IMR-90 (cell line): ENCODE measurements at places on chromosomes 4 and X. TPM values are rescaled to one million over a fixed set of nuclear protein-coding genes. Genes with fewer than 3 reads are reported as not detected.
A peak's percentile ranks its signal among the peaks of the same experiment; 100 is the strongest.

The MAGEA10 gene
- not detected in 2 replicates for total RNA-seq

The CXCL8 gene
- total RNA-seq: 2.7 and 3.3 TPM in 2 replicates

The ABCB7 gene
- total RNA-seq: 15.8 and 17.5 TPM in 2 replicates

The BEND4 gene
- total RNA-seq: not detected in 2 replicates

The STOX2 gene
- total RNA-seq: 4.4 and 5.4 TPM in 2 replicates

The CFAP47 gene
- under 0.01 TPM in 1 of 2 replicates, not detected in the other for total RNA-seq

The IBSP gene
- total RNA-seq: not detected in 2 replicates

The GPR119 gene
- total RNA-seq: not detected in 2 replicates

DNA sequence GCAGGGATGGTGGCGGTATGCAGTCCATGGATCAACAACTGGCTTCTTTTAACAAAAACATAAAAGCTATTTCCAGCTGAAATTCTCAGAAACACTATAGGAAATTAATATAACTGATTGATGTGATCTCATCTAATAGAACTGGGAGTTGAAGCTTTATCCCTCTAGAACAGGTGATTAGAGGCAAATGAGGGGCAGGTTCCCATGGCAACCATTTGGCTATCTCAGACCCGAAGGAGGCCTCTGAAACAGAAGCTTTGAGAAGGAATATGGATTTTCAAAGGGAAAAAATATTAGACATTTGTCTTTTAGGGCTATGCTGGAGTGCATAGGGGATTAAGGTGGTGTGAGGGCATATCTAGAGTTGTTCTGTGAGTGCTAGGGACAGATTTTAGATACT lies 50.0 kb downstream of the IGSF1 start:
- no peaks in the 10 kb centered on the region for H3K4me1 ChIP-seq
- H3K36me3 ChIP-seq: no peaks in the 10 kb centered on the region
- H3K27ac ChIP-seq: no peak overlapping the region
- DNase-seq: no peak
- H3K4me3 ChIP-seq: no peak overlapping the region

DNA sequence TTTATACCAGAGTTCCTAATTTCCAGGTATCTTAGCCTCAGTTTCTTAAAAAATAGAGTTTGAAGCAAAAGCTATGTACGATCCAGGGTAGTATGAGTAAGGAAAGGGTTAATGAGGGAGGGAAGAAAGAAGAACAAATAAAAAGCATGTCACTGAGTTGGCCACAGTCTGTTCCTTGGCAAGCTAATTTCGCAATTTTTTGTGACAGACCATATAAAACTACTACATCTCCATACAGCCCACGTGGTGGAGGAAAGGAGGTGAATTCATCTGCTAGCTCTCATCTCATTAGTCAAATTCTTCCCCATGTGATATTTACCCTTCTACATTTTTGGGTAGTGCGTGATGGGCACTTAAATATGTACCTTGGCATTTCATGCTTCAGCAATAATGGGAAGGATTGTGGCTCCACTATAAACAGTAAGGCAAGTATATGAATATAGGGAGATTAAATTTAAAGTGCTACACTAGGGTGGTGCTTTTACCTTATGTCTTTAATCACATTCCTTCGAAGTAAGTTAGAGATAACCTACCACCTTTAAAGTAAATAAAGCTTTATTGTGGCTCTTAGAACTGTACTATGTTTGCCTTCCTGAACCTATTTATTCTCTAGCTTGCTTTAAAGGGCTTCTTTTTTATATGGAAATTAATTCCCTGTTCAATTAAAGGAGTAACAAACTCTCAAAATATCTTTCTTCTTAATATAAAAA lies 102.1 kb upstream of the VAMP7 start:
- H3K36me3 ChIP-seq: no peaks in the 10 kb centered on the region
- H3K4me3 ChIP-seq: no peak overlapping the region
- H3K4me1 ChIP-seq: no peaks in the 10 kb centered on the region
- no peak overlapping the region for H3K27ac ChIP-seq

GRCh38 chr4:1511441-1512041 lies 105.3 kb upstream of the NKX1-1 start:
- peaks cover 60% of the 10 kb centered on the region for H3K27me3 ChIP-seq
- no peaks in the 10 kb centered on the region for H3K36me3 ChIP-seq
- peak; percentile 36 for DNase-seq
- H3K4me3 ChIP-seq: no peak overlapping the region
- H3K27ac ChIP-seq: no peak overlapping the region
- H3K4me1 ChIP-seq: no peaks in the 10 kb centered on the region

DNA sequence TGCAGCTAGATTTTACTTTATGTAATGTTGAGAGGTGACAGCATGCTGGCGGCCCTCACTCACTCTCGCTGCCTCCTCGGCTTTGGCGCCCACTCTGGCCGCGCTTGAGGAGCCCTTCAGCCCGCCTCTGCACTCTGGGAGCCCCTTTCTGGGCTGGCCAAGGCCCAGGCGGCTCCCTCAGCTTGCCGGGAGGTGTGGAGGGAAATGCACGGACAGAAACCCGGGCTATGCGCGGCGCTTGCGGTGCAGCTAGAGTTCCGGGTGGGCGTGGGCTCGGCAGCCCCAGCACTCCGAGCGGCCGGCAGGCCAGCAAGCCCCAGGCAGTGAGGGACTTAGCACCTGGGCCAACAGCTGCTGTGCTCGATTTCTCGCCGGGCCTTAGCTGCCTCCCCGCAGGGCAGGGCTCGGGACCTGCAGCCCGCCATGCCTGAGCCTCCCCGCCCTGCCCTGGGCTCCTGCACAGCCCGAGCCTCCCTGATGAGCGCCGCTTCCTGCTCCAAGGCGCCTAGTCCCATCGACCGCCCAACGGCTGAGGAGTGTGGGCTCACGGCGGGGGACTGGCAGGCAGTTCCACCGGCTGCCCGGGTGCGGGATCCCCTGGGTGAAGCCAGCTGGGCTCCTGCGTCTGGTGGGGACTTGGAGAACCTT lies 128.7 kb downstream of the GASK1B start:
- no peaks in the 10 kb centered on the region for H3K27me3 ChIP-seq
- H3K36me3 ChIP-seq: no peaks in the 10 kb centered on the region
- DNase-seq: no peak
- peaks cover 3% of the 10 kb centered on the region; the same call in 1 of the 2 replicates for H3K4me1 ChIP-seq
- H3K27ac ChIP-seq: no peak overlapping the region

GRCh38 chr4:123555233-123555806 lies 158.7 kb downstream of the SPRY1 start:
- no peak overlapping the region for H3K4me3 ChIP-seq
- peak; percentile 74 for DNase-seq
- H3K27ac ChIP-seq: peak overlapping the region; percentile 65; the same call in 1 of the 2 replicates
- no peaks in the 10 kb centered on the region for H3K36me3 ChIP-seq
- peaks cover 23% of the 10 kb centered on the region for H3K4me1 ChIP-seq
- H3K27me3 ChIP-seq: no peaks in the 10 kb centered on the region

GRCh38 chr4:97104006-97104405 lies 1039.3 kb downstream of the STPG2 start:
- H3K4me1 ChIP-seq: no peaks in the 10 kb centered on the region
- no peak overlapping the region for H3K27ac ChIP-seq
- H3K4me3 ChIP-seq: no peak overlapping the region

GRCh38 chr4:151888367-151888866 lies 127.6 kb upstream of the GATB start:
- DNase-seq: no peak
- H3K4me1 ChIP-seq: no peaks in the 10 kb centered on the region
- H3K36me3 ChIP-seq: no peaks in the 10 kb centered on the region
- H3K4me3 ChIP-seq: no peak overlapping the region
- H3K27ac ChIP-seq: no peak overlapping the region

DNA sequence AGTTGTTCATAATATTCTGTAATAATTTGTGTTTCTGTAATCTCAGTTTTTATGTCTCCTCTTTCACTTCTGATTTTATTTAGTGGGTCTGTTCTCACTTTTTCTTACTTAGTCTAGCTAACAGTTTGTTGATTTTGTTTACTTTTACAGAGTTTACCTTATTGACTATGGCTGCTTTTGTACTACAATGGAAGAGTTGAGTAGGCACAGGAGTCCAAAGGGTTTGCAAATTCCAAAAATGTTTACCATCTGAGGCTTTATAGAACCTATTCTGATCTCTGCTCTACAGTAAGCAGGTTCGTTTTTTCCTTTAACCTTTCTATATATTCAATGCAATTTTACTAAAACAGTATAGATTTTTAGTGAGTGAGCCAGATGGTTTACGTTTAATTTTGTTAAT lies 55.1 kb downstream of the UGT2B17 start:
- no peaks in the 10 kb centered on the region for H3K36me3 ChIP-seq
- H3K27me3 ChIP-seq: no peaks in the 10 kb centered on the region
- DNase-seq: no peak
- no peaks in the 10 kb centered on the region for H3K4me1 ChIP-seq
- H3K27ac ChIP-seq: no peak overlapping the region
- H3K4me3 ChIP-seq: no peak overlapping the region

GRCh38 chrX:36640232-36640631 lies 367.9 kb upstream of the FAM47C start:
- H3K4me3 ChIP-seq: no peak overlapping the region
- H3K27ac ChIP-seq: no peak overlapping the region
- H3K27me3 ChIP-seq: no peaks in the 10 kb centered on the region
- no peaks in the 10 kb centered on the region for H3K36me3 ChIP-seq
- H3K4me1 ChIP-seq: no peaks in the 10 kb centered on the region
- DNase-seq: no peak

DNA sequence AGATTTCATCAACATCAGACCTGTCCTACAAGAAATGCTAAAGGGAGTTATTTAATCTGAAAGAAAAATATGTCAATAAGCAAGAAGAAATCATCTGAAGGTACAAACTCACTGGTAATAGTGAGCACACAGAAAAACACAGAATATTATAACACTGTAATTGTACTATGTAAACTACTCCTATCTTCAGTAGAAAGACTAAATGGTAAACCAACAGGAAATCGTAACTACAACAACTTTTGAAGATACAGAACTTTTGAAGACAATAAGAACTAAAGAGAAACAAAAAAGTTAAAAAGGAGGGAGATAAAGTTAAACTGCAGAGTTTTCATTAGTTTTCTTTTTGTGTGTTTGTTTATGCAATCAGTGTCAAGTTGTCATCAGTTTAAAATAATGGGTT lies 12.4 kb downstream of the MED14 start:
- no peak overlapping the region for H3K27ac ChIP-seq
- no peak overlapping the region for H3K4me3 ChIP-seq
- no peak for DNase-seq

- DNase-seq: peak; percentile 6
- no peak overlapping the region for H3K4me3 ChIP-seq
- H3K36me3 ChIP-seq: no peaks in the 10 kb centered on the region
- H3K4me1 ChIP-seq: peaks cover 3% of the 10 kb centered on the region; the same call in 1 of the 2 replicates
- H3K27ac ChIP-seq: no peak overlapping the region
These were observed 175.8 kb downstream of the GC start for GRCh38 chr4:71607780-71608677.

DNA sequence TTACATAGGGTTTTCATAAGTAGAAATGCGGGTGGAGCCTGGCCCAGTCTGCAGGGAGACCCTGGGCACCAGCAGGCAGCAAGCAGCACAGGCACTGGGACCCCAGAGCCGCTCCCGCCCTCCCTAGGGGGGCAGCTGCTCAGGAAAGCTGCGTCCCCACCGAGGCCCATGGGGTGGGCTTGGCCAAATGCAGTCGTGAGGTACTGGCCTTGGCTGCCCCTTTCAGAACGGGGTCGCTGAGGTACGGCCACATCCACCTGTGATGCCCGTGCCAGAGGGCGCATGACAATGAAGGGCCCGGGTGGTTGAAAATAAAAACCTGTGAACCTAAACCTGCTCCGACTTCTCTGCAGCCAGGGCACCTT lies 16.7 kb downstream of the TMEM175 start:
- H3K4me1 ChIP-seq: peaks cover 6% of the 10 kb centered on the region; the same call in 1 of the 2 replicates
- H3K36me3 ChIP-seq: peaks cover 7% of the 10 kb centered on the region
- H3K27ac ChIP-seq: no peak overlapping the region
- H3K4me3 ChIP-seq: no peak overlapping the region
- H3K27me3 ChIP-seq: no peaks in the 10 kb centered on the region

- H3K27me3 ChIP-seq: no peaks in the 10 kb centered on the region
- no peaks in the 10 kb centered on the region for H3K36me3 ChIP-seq
- peak; percentile 65 for DNase-seq
- no peak overlapping the region for H3K4me3 ChIP-seq
These were observed 511.4 kb upstream of the DIPK2B start for GRCh38 chrX:45712067-45712466.

DNA sequence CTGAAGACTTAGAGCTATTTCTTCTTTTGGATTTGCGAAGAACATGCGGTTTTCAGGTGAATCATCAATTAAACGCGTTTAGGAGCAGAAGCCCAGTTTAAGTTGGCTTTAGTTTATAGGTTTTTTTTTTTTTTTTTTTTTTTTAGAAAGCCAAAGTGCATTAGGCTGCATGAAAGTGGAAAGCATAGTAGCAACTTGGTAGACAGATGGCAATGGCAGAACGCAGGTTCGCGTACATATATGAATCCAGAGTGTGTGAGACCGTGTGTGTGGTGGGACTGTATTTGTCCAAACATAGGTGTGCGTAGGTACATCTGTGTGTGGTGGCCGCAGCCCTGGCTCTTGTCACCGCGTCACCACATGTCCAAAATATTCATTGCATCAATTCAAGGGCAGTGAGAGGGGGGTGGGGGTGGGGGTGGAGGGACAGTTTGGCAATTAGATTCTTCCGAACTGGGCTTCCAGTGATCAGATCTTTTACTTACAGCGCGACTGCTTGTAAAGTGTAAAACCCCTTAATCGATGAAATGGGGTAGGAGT lies 901 bp downstream of the JADE1 start:
- no peaks in the 10 kb centered on the region for H3K36me3 ChIP-seq
- peak overlapping the region; percentile 95 for H3K27ac ChIP-seq
- peak overlapping the region; percentile 84 for H3K4me3 ChIP-seq
- DNase-seq: peak; percentile 46
- H3K27me3 ChIP-seq: no peaks in the 10 kb centered on the region

DNA sequence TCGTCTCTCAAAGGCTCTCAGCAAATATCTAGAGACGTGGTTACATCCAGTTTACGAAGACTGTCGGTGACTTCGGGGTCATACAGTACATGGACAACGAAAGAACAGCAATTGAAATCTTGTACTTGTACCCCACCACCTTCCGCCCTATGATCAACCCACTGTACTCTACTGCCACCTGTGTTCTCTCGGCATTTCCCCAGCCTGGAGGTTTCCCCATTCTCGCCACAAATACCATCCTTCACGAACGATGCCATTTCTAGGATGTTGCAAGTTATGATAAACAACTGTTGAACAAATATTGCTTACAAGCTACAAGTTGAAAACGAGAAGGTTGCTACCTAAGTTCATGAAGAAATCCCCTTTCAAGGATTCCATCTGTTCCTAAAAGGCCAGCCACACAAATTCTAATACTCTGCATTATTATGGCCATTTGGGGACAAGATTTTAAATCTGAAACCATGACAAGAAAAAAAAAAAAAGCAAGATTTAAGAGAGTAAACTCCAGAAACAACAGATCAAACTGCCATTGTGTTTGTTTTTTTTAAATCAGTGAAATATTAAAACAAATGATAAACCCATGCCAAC lies 1.6 kb downstream of the APBB2 start:
- peak; percentile 64 for DNase-seq
- H3K36me3 ChIP-seq: no peaks in the 10 kb centered on the region
- H3K4me1 ChIP-seq: peaks cover 7% of the 10 kb centered on the region
- H3K27me3 ChIP-seq: no peaks in the 10 kb centered on the region
- H3K27ac ChIP-seq: peak overlapping the region; percentile 55; the same call in 1 of the 2 replicates

GRCh38 chrX:148784856-148785255 lies 284.4 kb downstream of the AFF2 start:
- H3K4me1 ChIP-seq: no peaks in the 10 kb centered on the region
- H3K27ac ChIP-seq: no peak overlapping the region
- no peak for DNase-seq
- no peaks in the 10 kb centered on the region for H3K27me3 ChIP-seq
- H3K36me3 ChIP-seq: no peaks in the 10 kb centered on the region
- no peak overlapping the region for H3K4me3 ChIP-seq

- no peak overlapping the region for H3K4me3 ChIP-seq
- DNase-seq: no peak
- H3K27me3 ChIP-seq: no peaks in the 10 kb centered on the region
- no peaks in the 10 kb centered on the region; the same call in 1 of the 2 replicates for H3K4me1 ChIP-seq
- no peaks in the 10 kb centered on the region for H3K36me3 ChIP-seq
These were observed 17.6 kb upstream of the GABRA4 start for GRCh38 chr4:47010912-47011446.
